ENCODE measurements at places on chromosomes 6 and 20.

DNA sequence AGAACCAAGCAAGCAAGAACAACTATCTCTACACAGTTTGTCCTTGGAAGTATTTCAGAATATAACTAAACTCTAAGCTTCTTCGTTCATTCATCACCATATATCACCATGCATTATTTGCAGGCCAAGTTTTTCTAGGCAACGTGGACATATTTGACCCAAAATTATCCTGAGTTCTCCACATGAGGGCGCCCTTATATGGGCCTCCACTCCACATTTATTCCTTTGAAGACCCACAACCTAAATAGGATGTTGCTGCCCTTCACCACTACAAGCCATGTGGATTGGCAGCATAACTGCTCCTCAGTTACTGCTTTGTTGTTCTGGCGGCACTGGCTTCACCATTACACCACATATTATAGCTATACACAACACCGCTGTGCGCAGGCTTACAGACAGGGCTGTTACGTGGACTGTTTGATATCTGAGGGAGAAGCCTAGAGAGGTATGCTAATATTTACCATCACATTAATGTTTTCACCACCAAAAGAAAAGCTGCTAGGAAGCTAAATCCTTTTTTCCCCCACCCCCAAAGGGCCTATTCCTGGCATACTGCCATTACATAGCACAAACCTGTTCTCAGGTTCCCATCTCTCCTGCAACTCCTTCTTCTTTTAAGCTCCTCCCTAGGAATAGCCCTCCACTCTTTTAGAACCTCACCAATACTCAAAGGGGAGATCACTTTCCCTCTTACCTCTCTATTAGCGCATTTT is 411.7 kb downstream of the C6orf118 start:
- DNase-seq, result peak; percentile 15

- peak; percentile 42 for DNase-seq
Observed at GRCh38 chr20:51014797-51015722, 7.8 kb downstream of the KCNG1 start.

GRCh38 chr6:53162606-53163005 is 14.0 kb upstream of the GCM1 start:
- no peak for DNase-seq

DNA sequence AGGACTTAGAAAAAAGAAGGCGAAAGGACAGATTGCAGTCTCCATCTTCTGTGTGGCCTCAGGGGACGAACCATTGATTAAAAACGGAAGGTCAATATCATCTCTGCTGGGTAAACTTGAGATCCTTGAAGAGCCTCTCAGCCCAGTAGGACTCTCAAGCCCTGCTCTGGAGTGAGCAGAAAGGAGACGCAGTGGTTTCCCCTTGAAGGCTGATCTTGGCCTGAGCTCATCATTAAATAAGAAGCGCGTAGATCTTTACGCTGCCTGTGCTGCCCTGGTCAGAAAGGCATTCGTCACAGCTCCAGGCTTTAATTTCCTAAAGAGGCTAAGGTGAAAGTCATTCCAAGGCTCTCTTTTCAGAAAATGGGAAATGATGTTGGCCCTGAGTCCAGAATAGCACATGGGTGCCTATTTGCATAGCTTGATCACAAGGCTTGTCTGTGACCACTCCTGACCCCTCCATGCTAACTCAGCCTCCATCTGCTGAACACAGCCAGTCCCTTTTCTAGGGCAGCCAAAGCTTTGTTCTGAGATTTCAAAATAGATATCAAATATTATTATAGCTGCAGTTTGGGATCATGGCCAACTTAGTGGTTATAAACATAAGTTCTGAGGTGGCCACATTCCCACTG is 29.3 kb upstream of the XRN2 start:
- no peak for DNase-seq

DNA sequence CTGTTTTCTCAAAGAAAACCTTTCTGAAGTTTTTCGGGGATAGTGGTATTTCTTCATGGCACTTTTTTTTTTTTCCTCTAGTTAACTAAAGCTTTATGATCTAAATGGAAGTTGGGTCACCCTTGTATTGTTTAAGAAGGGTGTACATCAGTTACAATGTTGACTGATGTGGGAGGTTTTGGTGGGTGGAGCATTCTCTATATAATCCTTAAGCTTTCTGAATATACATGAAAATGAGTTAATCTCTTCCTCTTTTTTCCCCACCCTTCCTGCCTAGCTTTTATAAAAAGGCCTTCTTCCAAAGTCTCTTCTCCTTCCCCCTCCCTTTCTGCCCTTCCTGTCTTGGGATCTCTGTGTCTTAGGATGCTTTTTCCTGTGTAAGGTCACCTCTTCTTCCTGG is 47.2 kb downstream of the DHX35 start:
- DNase-seq, result no peak
